Epithelial cell of umbilical artery (primary cell): ENCODE measurements at places on chromosomes 3 and 15. TPM values are rescaled to one million over a fixed set of nuclear protein-coding genes. Genes with fewer than 3 reads are reported as not detected.

Gene ADGRG7
- total RNA-seq = 0.30 TPM in 1 of 2 replicates, not detected in the other

Gene PAQR5
- total RNA-seq = under 0.01 and 0.15 TPM in 2 replicates

Gene KLHL6
- 18.2 and 24.8 TPM in 2 replicates for total RNA-seq

Gene HIGD2B
- total RNA-seq = not detected in 2 replicates

Gene SPATA12
- under 0.01 TPM in 2 replicates for total RNA-seq

Gene MOBP
- not detected in 2 replicates for total RNA-seq

Gene MYLK
- total RNA-seq = 23.4 and 41.5 TPM in 2 replicates

Gene IQCH
- 0.32 and 1.1 TPM in 2 replicates for total RNA-seq

Gene APH1B
- 10.1 and 20.4 TPM in 2 replicates for total RNA-seq

Gene NOX5
- total RNA-seq = not detected in 2 replicates

Gene WHAMM
- total RNA-seq = 3.6 and 4.9 TPM in 2 replicates

Gene WNT5A
- 0.30 and 0.32 TPM in 2 replicates for total RNA-seq

Gene FSTL1
- total RNA-seq = 483 and 818 TPM in 2 replicates

Gene B4GALT4
- 3.9 and 7.1 TPM in 2 replicates for total RNA-seq

Gene SERPINI2
- not detected in 2 replicates for total RNA-seq

Gene GOLGA8N
- total RNA-seq = 1.6 and 2.1 TPM in 2 replicates

Gene GOLIM4
- total RNA-seq = 46.4 and 51.3 TPM in 2 replicates

Gene CHAC1
- 8.1 and 15.2 TPM in 2 replicates for total RNA-seq

Gene DAZL
- total RNA-seq = not detected in 2 replicates

Gene BCHE
- 12.0 and 36.5 TPM in 2 replicates for total RNA-seq

Gene SENP2
- total RNA-seq = 39.0 and 60.6 TPM in 2 replicates

Gene BCL6
- total RNA-seq = 4.5 and 5.9 TPM in 2 replicates

Gene SLC9C1
- not detected in 2 replicates for total RNA-seq

Gene GOLGA6A
- total RNA-seq = not detected in 2 replicates

Gene CCDC54
- not detected in 2 replicates for total RNA-seq

Gene MED12L
- total RNA-seq = 0.32 TPM in 1 of 2 replicates, not detected in the other

Gene LRTM1
- total RNA-seq = not detected in 2 replicates

Gene NFKBIZ
- 7.6 and 14.0 TPM in 2 replicates for total RNA-seq

Gene ZCWPW2
- total RNA-seq = 0.32 and 0.46 TPM in 2 replicates

Gene SLC15A2
- under 0.01 TPM in 1 of 2 replicates, not detected in the other for total RNA-seq

Gene NR2E3
- total RNA-seq = 0.15 and 0.32 TPM in 2 replicates

Gene C15orf62
- under 0.01 and 0.46 TPM in 2 replicates for total RNA-seq

Gene ISLR
- total RNA-seq = under 0.01 and 0.30 TPM in 2 replicates

Gene ADCY5
- under 0.01 TPM in 1 of 2 replicates, not detected in the other for total RNA-seq

Gene MAPK6
- total RNA-seq = 40.3 and 56.4 TPM in 2 replicates

Gene CCK
- total RNA-seq = not detected in 2 replicates

Gene NAALADL2
- 1.5 and 3.2 TPM in 2 replicates for total RNA-seq

Gene GPR27
- under 0.01 TPM in 1 of 2 replicates, not detected in the other for total RNA-seq

Gene GHSR
- total RNA-seq = not detected in 2 replicates

Gene CHDH
- total RNA-seq = under 0.01 TPM in 1 of 2 replicates, not detected in the other

Gene FRMD5
- total RNA-seq = 23.1 and 29.0 TPM in 2 replicates

Gene CTXN2
- not detected in 2 replicates for total RNA-seq

Gene EBLN2
- 2.9 and 10.0 TPM in 2 replicates for total RNA-seq

Gene CPEB1
- total RNA-seq = 0.91 TPM in 1 of 2 replicates, not detected in the other

Gene FAM81A
- under 0.01 TPM in 1 of 2 replicates, not detected in the other for total RNA-seq
